Activated T-helper 9 cell treated with anti-CD3 and anti-CD28 coated beads, Interleukin-2, amount 50 U/mL, for 16 hours (primary cell): ENCODE measurements at places on chromosomes 7 and 10.

- no peak for DNase-seq
Measured at GRCh38 chr7:75725306-75725705, 13.4 kb downstream of the HIP1 start.

- no peak for DNase-seq
Measured at GRCh38 chr10:24771943-24772694, 48.4 kb upstream of the ARHGAP21 start.

DNA sequence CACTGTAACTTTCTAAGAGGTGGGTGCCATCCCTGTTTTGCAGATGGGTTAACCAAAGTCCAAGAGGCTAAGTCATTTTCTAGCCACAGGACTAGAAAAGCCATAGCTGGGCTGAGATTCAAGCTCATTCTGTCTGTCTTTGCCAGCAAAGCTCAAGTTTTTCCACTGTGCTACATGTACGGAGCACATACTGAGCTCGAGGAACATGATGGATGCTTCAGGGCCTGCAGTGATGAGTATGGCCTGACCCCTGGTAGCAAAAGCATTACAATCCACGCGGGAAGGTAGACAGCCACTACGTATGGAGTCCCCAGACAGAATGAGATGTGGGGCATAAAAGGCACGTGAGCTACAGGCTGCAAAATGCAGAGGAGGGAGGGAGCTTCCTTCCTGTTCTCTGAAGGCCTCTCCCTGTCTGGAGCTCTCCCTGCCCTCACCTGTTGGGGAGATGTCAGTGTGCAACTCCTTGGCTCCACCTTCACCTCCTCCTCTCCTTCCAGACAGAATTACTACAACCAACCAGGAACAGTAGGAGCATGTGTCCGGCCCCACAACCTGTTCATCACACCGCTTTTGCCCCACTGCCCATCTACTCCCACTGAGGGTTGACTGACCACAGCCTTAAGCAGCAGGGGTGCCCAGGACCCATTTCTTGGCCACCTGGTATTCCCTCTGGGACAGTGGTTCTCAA lies 16.4 kb downstream of the ITPRIP start:
- DNase-seq, result no peak

GRCh38 chr10:115826396-115826795 lies 446.6 kb downstream of the GFRA1 start:
- DNase-seq, result no peak

GRCh38 chr10:125261491-125262186 lies 101.3 kb upstream of the CTBP2 start:
- DNase-seq, result no peak

- DNase-seq, result no peak
Measured at GRCh38 chr7:3143869-3144775, 100.5 kb upstream of the CARD11 start.

- DNase-seq, result no peak
Measured at GRCh38 chr10:23338155-23338828, 6.3 kb downstream of the C10orf67 start.

DNA sequence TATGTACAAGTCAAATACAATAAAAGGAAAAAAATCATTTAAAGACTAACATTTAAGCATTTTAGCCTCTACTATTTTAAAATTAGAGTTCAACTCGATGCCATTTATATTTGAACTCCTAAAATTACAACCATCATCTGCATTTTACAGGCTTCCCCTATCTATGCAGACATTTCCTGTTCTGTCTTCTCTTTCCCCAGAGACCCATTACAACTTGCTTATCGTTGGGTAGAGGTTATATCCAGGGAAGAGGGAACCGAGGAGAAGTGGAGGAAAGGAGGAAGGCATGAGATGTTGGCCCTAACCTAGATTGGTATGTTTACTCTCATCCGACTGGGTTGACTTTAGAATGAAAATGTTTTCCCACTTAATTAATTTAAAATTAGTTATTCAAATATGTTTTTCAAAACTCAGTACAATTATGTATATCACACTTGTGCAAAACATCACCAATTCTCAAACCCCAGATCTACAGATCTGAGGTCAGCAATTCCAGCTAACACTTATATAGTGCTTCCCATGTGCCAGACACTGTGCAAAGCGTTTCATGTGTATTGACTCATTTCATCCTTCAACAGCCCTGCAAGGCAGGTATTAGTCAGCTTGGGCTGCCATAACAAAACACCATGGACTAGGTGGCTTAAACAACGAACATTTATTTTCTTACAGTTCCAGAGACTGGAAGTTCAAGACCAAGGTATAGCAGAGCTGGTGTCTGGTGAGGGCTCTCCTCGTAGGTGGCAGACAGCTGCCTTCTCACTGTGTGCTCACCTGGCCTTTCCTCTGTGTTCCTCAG lies 27.3 kb upstream of the HERPUD2 start:
- DNase-seq, result no peak

DNA sequence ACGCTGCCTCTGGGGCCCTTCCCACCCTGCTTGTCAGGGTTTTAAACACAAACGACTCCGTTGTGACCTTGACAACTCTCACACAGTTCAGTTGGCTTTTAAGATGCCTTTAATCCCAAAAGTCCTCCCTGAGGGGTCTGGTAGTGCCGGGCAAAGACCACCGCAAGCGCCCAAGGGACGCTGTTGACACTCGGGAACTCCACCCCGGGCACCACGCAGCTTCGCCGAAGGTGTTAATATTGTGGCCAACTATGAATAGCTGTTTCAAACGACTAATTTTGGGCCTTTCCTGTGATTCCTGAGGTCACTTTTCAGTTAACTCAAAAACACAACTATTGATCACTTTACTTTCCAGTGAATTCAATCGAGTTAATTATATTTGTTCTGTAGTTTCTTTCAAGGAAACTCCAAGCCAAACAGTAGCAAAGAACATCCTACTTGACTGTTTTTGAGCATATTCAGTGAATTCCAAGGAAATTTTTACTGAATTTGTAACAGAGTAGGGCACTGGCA lies 958 bp upstream of the ESYT2 start:
- DNase-seq, result no peak

GRCh38 chr7:111083413-111083812 lies 7.5 kb upstream of the LRRN3 start:
- DNase-seq, result peak; percentile 15

- DNase-seq, result no peak
Measured at GRCh38 chr10:48445932-48446331, 139.5 kb downstream of the MAPK8 start.

DNA sequence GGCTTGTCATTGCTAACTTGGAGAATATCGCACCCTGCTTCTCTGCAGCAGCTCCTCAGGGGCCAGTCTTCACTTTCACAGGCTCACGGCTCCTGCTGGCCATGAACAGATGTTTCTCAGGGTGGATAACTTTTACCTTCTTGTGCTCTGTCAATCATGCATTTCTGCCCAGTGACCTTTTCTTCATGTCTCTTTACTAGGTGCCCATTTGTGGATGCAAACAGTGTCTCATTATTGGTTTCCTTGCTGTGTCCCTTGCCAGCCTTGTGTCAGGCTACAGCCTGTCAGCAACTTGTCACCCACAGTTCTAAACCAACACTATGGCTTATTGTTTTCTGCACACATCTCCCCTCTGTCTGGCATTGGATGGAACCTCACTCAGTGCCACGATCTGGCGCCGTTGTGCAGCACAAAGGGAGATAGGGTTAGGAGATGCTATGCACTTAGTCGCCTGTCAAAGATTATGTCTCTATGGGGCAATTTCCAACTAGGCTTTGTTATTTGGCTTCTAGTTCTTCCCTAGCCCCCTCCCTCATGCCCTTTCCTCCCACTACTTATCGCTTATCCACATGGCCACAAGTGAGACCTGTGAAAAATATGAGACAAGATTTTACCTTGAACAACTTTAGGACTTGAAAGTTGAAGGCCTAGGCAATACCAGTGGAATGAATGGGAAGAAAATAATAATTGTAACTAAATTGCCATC lies 45.7 kb upstream of the NXPH1 start:
- no peak for DNase-seq

DNA sequence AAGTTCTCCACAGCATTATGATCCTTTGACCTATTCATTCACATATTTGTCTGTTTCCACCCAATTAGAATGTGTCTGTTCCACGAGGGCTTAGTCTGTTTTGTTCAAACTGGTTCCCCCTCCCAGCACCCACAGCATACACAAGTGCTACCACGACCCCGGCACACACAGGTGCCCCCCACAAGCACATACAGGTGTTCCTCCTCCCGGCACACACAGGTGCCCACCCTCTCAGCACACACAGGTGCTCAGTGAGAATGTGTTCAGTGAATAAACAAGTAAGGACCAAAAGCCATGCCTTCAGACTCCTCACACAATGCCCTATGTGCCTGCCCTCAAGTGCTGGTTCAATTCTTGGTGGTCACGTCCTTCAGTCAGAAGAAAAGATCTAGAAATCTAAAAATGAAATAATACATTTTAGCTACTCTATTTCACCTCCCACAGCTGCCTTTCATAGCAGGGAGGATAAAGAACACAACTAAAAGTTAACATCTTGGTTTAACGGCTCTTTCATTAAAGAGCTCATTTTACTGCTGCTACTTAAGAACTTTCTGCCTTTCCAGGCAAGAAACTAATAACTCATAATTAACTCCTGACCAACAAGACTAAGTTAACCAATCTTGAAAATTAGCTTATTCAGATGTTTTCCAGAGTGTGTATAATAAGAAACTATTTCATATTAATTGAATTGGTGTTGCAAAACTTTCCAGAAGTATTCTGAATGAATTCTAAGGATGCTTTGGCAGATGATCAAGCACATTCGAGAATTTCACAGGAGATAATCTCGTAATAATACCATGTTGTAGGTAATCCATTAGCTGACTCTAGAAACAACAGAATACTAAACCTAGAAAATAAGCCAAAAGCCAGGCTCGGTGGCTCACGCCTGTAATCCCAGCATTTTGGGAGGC lies 2.3 kb downstream of the DNMBP start:
- DNase-seq, result no peak

DNA sequence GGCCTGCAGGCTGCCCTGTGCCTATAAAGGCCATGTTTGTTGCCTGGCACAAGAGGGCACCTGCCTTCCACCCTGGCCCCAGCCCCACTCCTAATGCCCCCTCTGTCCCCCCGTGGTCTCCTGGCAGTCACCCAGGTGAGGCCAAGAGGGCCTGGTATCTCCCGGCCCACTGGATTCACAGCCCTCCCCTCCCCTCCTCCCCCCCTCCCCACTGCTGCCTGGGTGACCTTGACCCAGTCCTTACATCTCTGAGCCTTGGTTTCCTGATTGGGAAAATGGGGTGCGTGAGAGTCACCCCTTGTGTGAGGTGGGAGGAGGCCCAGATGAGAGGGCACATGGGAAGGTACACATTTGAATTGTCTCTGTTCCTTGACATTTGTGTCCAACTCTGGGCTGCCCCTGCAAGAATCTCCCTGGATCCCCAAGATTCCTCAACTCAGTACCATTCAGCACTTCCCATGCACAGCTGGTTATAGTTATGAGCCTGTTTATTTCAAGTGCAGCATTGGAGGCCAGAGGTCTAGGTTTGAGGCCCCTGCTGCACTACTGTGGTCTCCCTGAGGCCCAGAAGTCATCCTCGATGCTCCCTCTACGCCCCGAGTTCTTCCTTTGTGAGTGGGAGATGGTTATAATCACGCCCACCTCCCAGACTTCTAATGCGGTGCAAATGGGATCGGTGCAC lies 58.9 kb downstream of the TMEM270 start:
- no peak for DNase-seq

DNA sequence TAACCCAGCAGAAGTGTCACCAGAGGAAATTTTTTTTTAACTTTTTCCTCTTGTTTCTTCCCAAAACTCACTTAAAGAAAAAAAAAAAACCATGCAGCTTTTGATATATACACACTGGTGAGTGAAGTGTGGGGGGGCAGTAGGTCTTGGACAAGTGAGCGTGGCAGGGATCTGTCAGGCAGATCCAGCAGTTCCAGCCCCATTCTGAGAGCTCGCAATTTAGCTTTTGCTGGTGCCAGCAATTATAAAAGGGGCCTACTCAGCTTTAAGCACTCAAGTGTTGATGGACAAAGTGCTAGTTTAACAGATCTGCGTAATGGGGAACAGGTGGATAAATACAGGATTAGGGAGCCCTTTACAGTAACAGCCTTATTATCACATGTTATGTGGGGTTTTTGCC lies 619.2 kb upstream of the GALNT17 start:
- no peak for DNase-seq

GRCh38 chr10:29135337-29135736 lies 153.5 kb upstream of the LYZL1 start:
- no peak for DNase-seq

- no peak for DNase-seq
Measured at GRCh38 chr7:155603205-155603857, 41.1 kb upstream of the RBM33 start.

DNA sequence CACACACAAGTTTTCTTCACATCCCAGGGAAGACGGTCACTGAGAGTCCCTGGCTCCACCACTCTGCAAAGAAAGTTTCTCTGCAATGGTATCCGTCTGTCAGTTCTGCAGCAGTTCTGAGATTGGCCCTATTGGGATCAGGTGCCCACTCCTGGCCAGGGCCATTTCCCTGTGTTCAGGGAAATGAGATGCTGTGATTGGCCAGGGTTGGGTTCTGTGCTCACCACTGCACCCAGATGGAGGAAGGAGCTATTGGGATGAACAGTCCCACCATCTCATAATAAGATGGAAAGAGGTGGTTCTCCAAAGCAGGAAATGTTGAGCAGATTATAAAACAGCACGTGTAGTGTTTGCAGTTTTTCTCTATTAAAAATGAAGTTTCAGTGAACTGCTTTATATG lies 13.3 kb upstream of the PIP4K2A start:
- no peak for DNase-seq

DNA sequence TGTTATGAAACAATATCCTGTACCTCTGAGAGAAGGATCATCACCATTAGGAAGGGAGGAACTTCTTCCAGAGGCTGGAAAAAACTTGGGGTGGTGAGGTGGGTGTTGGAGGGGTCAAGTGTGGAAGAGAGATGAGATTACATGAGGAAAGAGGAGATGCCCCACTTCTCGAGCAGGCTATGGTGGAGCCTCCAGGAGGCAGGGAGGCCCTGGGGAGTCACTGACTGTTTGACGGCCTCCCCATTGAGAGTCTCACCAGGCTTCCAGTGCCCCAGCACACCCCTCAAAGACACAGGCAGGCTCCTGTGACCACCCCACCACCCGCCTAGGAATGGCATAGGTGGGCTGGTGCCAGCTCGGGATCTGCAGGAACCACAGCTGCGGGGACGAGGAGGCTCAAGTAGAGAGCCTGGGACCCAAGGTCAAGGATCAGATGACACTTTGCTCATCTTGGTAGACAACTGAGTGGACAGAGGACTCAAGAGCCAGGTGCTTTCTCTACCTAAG lies 185.3 kb upstream of the GDF10 start:
- no peak for DNase-seq

- peak; percentile 64 for DNase-seq
Measured at GRCh38 chr10:4013651-4014121, 228.7 kb upstream of the KLF6 start.

GRCh38 chr7:139560199-139560598 lies 36.7 kb downstream of the CLEC2L start:
- no peak for DNase-seq

GRCh38 chr7:105734233-105734632 lies 142.2 kb downstream of the ATXN7L1 start:
- no peak for DNase-seq

GRCh38 chr10:49739426-49739825 lies 22.7 kb downstream of the OGDHL start:
- DNase-seq, result no peak

GRCh38 chr7:47095946-47096345 lies 486.0 kb downstream of the TNS3 start:
- DNase-seq, result no peak
